ENCODE measurements at places on chromosomes 3 and 15. TPM values are rescaled to one million over a fixed set of nuclear protein-coding genes. Genes with fewer than 3 reads are reported as not detected.

DNA sequence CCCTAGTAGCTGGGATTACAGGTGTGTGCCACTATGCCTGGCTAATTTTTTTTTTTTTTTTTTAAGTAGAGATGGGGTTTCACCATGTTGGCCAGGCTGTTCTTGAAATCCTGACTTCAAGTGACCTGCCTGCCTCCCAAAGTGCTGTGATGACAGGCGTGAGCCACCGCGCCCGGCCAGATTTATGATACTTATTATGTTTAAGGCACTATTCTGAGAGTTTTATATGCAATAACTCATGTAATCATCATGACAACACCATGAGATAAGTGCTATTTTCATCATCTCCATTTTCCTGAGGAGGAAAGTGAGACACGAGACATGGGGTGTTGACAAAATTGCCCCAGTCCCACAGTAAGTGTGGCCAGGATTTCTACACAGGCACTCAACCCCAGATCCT lies 366.4 kb upstream of the TRIM42 start:
- DNase-seq: no peak
- H3K27me3 ChIP-seq: no peaks in the 10 kb centered on the region
- no peak overlapping the region for H3K4me3 ChIP-seq
- H3K4me1 ChIP-seq: no peaks in the 10 kb centered on the region

DNA sequence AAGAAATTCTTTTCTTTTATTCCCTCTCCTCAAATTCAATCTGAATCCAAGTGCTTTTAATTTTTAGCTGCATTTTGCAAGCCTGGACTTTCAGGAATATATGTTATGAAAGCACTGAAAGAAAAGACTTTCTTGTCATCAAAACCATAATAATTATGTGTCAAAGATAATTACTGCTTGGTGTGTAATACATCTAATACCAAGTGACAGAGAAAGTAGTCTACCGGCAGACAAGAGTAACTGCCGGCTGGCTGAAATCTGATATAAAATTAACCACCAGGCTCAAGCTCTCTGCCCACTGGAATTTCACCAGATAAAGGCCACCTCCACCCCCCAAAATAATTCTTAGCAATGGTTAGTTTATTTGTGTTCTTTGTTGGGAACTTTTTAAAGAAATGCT lies 220.9 kb upstream of the CDIN1 start:
- no peaks in the 10 kb centered on the region for H3K27me3 ChIP-seq
- no peak overlapping the region for H3K27ac ChIP-seq
- DNase-seq: no peak
- H3K4me3 ChIP-seq: no peak overlapping the region
- no peaks in the 10 kb centered on the region for H3K36me3 ChIP-seq
- H3K4me1 ChIP-seq: no peaks in the 10 kb centered on the region

The ATP13A5 gene
- total RNA-seq: not detected

The ATP2B2 gene
- not detected for total RNA-seq

DNA sequence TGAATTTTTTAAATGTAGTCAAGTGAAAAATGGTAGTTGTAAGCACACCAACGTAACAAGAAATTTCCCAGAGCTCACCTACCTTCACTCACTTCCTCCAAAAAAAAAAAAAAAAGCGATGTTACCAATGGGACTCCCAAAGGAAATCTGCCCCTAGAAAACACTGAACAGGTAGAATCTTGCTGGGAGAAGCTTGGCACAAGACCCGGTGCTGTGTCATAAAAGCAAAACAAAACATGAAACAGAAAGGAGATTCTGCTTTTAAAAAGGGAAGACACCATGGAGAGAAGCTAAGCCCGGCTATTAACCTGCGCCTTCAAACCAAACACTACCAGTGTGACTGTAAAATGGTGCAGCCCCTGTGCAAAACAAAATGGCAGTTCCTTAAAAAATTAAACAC lies 40.5 kb downstream of the PGPEP1L start:
- no peak for DNase-seq
- H3K4me3 ChIP-seq: no peak overlapping the region
- H3K36me3 ChIP-seq: no peaks in the 10 kb centered on the region
- no peak overlapping the region for H3K27ac ChIP-seq
- no peaks in the 10 kb centered on the region for H3K27me3 ChIP-seq

DNA sequence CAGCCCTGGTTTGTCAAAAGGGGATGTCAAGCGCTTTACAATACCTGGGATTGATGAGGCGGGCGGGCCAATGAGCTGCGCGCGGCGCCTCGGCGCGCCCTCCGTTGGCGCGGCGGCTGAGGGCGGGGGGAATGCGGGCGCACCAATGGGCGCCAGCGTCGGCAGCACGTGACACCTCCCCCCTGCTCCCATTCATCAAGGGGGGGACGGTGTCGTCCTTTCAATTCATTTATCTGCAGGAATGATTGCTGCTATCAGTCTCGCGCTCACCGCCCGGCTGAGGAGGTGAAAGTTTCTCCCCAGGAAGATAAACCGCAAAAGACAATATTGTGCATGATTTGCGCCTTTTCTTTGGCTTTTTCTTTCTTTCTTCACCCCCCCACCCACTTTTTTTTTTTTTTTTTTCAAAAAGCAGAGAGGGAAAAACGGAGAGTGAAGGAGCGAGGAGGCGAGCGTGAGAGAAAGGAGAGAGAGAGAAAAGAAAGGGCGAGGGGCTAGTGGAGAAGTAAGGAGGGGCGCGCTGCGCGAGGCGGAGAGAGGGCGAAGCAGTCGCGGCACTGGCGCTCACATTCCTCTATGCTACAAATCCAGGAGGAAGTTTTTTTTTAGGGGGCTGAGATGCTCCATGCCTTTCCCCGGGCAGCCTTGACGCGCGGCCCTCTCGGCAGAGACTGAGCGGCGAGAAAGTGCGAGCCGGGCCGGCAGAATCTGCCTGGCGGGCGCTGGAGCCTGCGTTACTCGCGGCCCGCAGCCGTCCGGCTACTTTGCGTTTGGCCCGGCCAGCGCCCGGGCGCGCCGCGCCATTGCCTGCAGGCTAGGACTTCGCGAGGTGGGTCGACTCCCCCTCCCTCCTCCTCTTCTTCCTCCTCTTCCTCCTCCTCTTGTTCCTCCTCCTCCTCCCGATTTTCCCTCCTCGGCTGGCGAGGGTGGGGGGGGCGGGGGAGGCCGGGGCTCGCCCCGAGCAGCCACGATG lies at the start of gene ZIC1:
Gene ZIC1 (plus strand): TSS at position 223 of the 973 bp plus-strand sequence. CDS start 748 bp downstream, at position 971.
- no peak within 1 kb of the TSS for H3K27ac ChIP-seq
- H3K4me1 ChIP-seq: peaks cover 6% of the 10 kb centered on the region
- peaks cover 87% of the 10 kb centered on the region for H3K27me3 ChIP-seq
- DNase-seq: no peak
- H3K4me3 ChIP-seq: peak within 1 kb of the TSS; percentile 35
- no peaks in the 10 kb centered on the region for H3K36me3 ChIP-seq

- no peaks in the 10 kb centered on the region for H3K36me3 ChIP-seq
- H3K27me3 ChIP-seq: no peaks in the 10 kb centered on the region
- H3K4me1 ChIP-seq: peaks cover 4% of the 10 kb centered on the region
- no peak overlapping the region for H3K27ac ChIP-seq
- H3K4me3 ChIP-seq: no peak overlapping the region
Observed at GRCh38 chr15:78263351-78263781, 996 bp upstream of the DNAJA4 start.

- no peaks in the 10 kb centered on the region for H3K4me1 ChIP-seq
- H3K4me3 ChIP-seq: peak overlapping the region; percentile 67
- H3K27me3 ChIP-seq: no peaks in the 10 kb centered on the region
- no peak for DNase-seq
Observed at GRCh38 chr3:184380185-184380626, 352 bp downstream of the CHRD start.

DNA sequence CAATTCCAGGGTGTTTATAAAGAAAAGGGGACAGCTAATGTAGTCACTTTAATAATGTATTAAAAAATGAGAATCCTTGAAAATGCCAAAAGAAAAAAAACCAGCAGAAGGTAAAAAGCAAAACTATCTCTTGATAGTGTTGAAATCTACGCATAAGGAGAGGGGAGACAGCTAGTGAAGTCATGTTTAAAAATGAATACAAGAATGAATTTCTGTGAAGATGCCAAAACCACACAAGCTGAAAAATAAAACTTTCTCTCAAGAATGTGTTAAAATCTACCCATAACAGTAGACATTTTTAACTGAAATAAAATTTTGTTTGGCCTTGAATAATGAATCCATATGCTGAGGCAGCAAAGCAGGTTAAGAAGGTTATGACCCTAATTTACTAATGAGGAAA lies 42.2 kb upstream of the TMEM108 start:
- DNase-seq: no peak
- H3K4me3 ChIP-seq: no peak overlapping the region
- H3K4me1 ChIP-seq: no peaks in the 10 kb centered on the region
- no peaks in the 10 kb centered on the region for H3K36me3 ChIP-seq
- H3K27ac ChIP-seq: no peak overlapping the region

DNA sequence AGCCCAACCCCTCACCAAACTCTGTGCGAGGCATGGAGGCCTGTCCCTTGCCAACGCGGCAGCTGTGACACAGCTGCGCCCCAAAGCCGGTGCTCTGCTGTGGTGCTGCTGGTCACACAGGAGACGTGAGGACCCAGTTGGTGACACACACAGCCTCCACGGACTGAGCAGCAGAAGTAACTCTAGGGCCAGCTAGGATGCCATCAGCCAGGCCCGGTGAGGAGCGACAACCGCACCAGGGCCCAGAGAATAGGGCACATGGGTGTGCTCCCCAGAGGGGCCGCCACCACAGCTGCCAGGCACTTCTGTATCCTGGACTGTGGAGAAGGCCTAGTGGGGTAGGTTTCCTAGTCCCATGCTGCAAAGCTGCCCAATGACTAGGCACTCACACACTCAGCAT lies 10.7 kb downstream of the ZXDC start:
- no peaks in the 10 kb centered on the region for H3K4me1 ChIP-seq
- no peaks in the 10 kb centered on the region for H3K27me3 ChIP-seq
- no peaks in the 10 kb centered on the region for H3K36me3 ChIP-seq
- no peak overlapping the region for H3K27ac ChIP-seq
- no peak for DNase-seq

The FSIP1 gene
- total RNA-seq: not detected

- DNase-seq: no peak
- no peak overlapping the region for H3K27ac ChIP-seq
- H3K36me3 ChIP-seq: no peaks in the 10 kb centered on the region
- no peak overlapping the region for H3K4me3 ChIP-seq
- H3K27me3 ChIP-seq: no peaks in the 10 kb centered on the region
- peaks cover 42% of the 10 kb centered on the region for H3K4me1 ChIP-seq
Observed at GRCh38 chr15:73921254-73921925, 4.9 kb upstream of the LOXL1 start.

DNA sequence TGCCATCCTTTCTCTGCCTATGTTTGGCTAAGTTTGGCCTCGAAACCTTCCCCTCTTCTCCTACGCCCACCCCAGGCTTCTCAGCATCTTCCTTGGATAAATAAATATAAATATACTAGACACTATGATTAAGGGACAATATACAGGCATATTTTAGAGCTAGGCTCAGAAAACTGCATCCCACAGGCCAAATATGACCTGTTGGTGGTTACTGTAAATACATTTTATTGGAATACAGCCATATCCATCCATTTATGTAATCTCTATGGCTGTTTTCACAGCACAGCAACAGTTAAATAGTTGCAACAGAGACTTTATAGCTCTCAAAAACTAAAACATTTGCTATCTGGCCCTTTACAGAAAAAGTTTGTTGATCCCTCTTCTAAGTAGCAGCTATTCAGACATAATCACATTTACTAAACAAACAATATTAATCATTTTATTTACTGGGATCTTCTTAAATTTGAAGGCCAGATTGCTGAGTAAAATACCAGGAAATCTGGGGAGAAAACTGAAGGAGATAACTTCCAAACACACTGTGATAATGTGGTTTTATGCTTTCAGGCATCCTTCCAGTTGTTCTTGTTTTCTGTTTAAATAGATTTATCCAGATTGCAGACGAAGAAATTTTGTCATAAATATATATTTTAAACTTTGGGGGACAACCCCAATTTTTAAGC lies 269.7 kb upstream of the THRB start:
- no peaks in the 10 kb centered on the region for H3K36me3 ChIP-seq
- H3K4me1 ChIP-seq: no peaks in the 10 kb centered on the region
- H3K4me3 ChIP-seq: no peak overlapping the region
- no peak overlapping the region for H3K27ac ChIP-seq

The CEMIP gene
- total RNA-seq: not detected

DNA sequence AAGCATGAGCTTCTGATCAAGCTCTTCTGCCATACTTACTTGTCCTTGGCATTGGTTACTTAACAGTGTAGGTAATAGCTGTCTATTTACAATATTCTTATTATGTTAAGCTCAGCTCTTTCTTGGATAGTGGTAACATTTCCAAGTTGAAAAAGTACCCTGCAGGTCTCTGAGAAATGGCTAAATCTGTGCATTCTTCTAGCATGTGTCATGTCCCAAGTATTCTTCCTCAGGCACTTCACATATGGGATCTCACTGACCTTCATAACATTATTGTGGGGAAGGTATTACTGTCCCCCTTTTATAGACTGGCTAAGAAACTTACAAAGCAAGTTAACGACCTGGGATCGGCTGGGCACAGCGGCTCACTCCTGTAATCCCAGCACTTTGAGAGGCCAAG lies 236.1 kb downstream of the RORA start:
- no peak overlapping the region for H3K27ac ChIP-seq
- DNase-seq: no peak
- H3K27me3 ChIP-seq: no peaks in the 10 kb centered on the region
- H3K4me1 ChIP-seq: no peaks in the 10 kb centered on the region

The APEH gene
- total RNA-seq: 170 TPM

The KNSTRN gene
- total RNA-seq: 6.1 TPM

GRCh38 chr15:93469994-93470393 lies 381.0 kb upstream of the RGMA start:
- no peaks in the 10 kb centered on the region for H3K36me3 ChIP-seq
- no peak overlapping the region for H3K4me3 ChIP-seq
- no peak overlapping the region for H3K27ac ChIP-seq
- H3K27me3 ChIP-seq: no peaks in the 10 kb centered on the region
- H3K4me1 ChIP-seq: no peaks in the 10 kb centered on the region

GRCh38 chr3:112555535-112556170 lies 6.1 kb downstream of the ATG3 start:
- H3K27ac ChIP-seq: no peak overlapping the region
- peaks cover 7% of the 10 kb centered on the region for H3K36me3 ChIP-seq
- no peak overlapping the region for H3K4me3 ChIP-seq
- DNase-seq: no peak

The GP9 gene
- total RNA-seq: not detected

GRCh38 chr3:57978316-57978715 lies 29.9 kb upstream of the FLNB start:
- DNase-seq: peak; percentile 59
- no peaks in the 10 kb centered on the region for H3K36me3 ChIP-seq
- no peaks in the 10 kb centered on the region for H3K27me3 ChIP-seq
- peaks cover under 1% of the 10 kb centered on the region for H3K4me1 ChIP-seq
- no peak overlapping the region for H3K4me3 ChIP-seq

DNA sequence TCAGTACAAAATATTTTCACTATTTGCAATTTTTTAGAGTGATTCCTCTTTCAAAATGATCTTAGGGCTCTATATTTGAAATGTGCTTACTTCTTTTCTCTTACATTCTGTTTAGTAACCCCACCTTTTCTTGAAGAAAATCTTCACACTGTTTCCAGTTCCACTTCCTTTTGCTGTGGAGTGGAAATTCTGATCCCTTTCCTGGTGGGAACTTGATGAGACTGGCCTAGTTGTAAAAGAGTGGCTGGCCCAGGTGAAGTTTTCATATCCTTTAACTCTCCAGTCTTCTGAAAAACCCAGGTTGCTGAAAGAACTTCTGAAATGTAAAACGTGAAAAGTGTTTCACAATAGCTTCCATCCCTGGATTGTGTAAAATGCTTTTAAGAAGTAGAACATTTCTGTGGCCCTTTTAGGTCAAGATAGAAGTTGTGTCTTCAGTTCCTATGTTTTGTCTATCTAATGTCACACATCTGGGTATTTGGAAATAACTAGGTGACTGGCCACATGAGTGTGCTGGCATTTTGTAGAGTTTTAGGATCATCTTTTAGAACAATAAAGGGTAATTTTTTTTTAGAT lies 84.8 kb upstream of the LRIG1 start:
- H3K4me3 ChIP-seq: no peak overlapping the region
- DNase-seq: no peak
- H3K36me3 ChIP-seq: no peaks in the 10 kb centered on the region
- H3K27me3 ChIP-seq: no peaks in the 10 kb centered on the region
- H3K4me1 ChIP-seq: no peaks in the 10 kb centered on the region

Measured in Peyer's patch (tissue), 4 donors.